ENCODE measurements at places on chromosomes 2 and 18.

- no peak for DNase-seq
These were observed 1034.9 kb upstream of the FANCL start for GRCh38 chr2:59276033-59276432.

GRCh38 chr2:163800951-163801381 is 65.2 kb upstream of the FIGN start:
- DNase-seq, result no peak

DNA sequence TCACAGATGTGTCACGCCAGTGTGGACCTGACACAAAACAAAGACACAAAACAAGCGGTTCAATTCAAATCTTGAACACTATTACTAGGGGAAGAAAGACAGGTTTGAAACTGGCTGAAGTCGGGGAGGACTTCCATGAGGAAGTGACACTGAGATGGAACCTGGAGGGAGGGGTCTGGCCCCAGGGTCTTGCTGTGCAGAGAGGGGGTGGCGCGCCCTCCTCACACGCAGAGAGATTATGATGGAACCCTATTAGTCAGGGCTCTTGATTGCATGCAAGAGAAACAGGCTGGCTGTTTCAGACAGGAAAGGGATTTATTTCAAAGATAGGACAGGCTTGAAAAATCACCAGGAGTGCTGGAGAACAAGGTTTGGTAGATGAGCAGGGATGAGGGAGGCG is 363.6 kb upstream of the HS6ST1 start:
- DNase-seq, result no peak

- DNase-seq, result no peak
These were observed 18.3 kb downstream of the NHEJ1 start for GRCh38 chr2:219142329-219142728.

DNA sequence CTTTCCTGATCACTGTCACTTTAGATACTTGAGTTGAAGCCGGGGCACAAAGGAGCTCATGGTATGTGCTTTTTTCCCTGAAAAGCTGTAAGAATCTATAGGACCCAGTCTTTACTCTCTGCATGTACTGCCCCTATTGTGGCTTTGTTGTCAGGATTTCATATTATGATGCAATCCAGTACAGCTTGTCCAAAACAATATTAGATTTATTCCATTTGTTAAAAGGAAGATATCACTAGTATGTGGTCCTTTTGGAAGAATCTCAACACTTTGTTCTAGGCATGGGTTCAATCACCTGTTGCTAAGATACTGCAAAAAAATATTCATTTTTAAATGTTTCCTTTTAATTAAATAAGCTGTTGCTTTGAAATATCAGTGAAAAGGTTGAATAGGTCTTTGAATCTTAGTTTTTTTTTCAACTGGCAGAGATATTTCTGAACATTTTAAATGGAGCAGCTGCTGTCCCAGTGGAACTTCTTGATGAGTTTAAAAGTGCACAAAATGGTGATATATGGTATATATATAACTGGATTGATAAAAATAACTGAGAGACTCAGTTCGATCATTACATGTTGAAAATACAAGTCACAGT is 256.6 kb upstream of the NT5C1B start:
- no peak for DNase-seq

- no peak for DNase-seq
These were observed 22.2 kb upstream of the ITSN2 start for GRCh38 chr2:24382363-24383073.

- no peak for DNase-seq
These were observed 27.4 kb upstream of the CCNYL1 start for GRCh38 chr2:207683879-207684627.

GRCh38 chr2:51534166-51534565 is 502.2 kb upstream of the NRXN1 start:
- DNase-seq, result no peak

DNA sequence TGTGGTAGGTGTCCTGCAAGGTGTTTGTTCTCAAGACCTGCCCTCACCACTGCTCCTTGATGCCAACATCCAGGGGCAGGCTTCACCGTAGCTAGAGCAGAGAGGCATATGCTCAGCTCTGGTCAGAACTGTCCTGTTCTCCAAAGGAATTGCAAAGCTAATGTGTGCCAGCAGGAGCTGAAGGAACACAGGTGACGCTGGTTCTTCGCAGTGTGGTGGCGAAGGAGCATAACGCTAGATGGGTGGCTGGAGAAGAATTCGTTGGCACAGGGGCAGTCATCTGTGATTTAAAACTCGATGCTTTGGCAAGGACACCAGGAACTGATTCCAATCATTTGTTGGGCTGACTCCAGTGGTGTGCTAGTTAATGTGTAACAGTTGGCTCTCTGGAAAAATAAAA is 11.4 kb upstream of the PER2 start:
- no peak for DNase-seq

DNA sequence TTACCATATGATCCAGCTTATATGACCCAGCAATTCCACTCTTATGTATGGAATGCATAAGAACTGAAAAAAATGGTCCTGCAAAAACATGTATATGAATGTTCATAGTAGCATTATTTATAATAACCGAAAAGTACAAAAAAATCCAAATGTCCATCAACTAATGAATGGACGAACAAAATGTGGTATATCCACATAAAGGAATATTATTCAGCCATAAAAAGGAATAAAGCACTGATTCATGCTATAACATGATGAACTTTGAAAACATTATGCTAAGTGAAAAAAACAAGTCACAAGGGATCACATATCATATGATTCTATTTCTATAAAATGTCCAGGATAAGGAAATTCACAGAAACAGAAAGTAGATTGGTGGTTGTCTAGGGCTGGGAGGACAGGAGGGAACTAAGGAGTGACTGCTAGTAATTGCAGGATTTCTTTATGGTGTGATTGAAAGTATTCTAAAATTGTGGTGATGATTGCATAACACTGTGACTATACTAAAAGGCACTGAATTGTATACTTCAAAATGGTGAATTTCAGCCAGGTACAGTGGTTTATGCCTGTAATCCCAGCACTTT is 10.0 kb upstream of the DIS3L2 start:
- no peak for DNase-seq

DNA sequence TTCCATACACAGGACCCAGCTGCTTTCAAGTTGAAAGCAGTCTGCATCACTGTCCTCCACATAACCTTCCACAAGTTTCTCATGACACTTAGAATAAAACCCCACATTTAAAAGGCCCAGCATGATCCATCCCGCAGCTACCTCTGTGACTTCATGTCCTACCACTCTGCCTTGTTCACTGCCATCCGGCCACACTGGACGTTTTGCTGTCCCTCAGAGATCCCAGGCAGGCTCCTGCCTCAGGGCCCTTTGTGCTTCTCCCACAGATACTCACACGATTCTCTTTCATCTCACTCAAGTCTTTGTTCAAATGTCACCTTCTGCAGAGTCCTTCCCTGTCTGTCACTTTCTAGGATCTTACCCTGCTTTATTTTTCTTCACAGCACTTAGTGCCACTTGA is 232.9 kb upstream of the BOD1L2 start:
- no peak for DNase-seq

DNA sequence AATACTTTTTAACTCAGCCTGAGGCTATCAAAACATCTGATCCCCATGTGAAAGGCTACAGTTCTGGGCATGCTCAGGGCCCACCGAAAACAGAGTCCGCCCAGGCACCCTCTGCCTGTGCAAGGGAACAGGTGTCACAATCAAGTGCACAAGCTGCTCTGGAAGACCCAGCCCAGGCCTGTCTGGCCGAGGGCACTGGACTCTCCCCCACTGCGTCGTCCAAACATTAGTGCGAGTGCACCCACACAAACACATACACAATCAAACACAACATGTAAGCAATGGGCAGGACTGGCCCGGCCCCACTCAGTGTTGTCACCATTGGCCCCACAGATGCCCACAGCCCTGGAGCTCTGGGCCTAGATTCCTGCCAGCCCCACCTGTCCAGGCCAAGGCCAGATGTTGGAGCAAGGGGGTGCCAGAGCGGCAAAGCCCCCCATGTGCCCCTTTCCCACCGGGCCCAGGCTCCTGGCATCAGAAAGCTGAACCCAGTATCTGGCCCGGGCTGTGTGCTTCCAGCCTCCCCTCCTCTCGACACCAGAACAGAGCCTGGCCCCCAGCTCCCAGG is 617 bp upstream of the ALPG start:
- no peak for DNase-seq

DNA sequence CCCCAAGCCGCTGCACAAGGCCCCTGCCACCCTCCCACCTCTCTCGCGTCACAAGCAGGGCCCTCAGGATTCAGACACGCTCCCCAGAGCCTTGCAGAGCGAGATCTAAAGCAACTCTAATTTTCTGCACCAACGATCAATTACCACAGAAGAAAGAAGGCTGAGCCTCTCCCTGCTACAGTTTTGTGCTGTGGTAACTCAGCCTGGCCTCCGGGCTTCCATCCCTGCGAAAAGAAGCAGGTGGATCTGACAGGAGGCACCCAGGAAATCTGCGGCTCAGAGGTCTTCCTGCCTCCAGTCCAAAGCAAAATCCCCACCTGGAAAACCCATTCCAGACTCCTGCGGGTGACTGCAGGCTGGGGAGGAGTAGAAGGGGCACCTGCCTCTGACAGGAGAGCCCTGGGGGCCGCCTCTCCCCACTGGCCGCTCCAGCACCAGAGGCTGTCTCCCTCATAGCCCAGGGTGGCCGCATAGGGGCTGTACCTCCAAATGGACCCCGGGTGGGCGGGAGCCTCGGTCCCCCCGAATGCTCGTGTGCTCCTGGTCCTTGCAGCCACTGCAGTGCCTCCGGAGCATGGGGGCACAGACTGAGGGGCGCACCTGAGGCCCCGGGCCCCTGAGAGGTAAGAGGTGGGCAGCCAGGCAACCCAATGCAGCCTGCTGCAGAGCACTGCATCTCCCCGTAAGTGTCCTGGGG is 31.0 kb downstream of the PXDN start:
- no peak for DNase-seq

All from GM19239 (cell line).